ENCODE measurements at places on chromosomes 1 and 21.
A peak's percentile ranks its signal among the peaks of the same experiment; 100 is the strongest.

DNA sequence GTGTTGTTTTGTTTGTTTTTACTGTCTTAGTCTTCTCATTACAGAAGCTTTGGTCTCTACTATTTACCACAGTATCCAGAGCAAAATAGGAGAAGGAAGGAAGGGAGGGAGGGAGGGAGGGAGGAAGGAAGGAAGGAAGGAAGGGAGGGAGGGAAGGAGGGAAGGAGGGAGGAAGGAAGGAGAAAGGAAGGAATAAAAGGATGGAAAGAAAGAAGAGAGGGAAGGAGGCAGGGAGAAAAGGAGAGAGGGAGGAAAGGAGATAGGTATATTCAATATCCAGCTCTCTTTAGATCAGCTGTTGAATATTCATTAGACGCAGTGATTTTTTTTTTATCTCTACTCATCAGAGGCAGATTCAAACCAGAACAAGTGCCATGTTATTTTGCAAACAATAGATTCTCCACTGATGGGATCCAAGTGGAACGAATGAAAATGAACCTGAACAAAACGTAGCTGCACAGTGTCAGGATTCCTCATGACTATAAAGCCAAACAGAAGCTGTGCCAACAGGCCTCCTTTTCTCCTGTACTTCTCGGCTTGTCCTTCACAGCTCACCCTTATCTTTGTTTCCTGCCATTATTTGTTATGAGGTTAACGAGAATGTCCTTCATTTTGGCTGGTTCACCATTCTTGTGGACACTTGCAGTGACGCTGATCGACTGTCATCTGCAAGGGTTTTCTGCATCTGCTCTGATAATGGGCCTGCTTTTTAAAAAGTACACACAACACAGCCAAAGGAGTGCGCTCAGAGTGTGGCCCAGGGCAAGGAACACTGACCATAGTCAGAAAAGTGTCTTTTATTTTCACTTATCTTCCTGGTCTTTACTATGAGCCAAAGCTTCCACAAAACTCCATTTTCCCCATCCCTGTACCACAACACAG, 7.8 kb upstream of the NTPCR start:
- no peak for DNase-seq

DNA sequence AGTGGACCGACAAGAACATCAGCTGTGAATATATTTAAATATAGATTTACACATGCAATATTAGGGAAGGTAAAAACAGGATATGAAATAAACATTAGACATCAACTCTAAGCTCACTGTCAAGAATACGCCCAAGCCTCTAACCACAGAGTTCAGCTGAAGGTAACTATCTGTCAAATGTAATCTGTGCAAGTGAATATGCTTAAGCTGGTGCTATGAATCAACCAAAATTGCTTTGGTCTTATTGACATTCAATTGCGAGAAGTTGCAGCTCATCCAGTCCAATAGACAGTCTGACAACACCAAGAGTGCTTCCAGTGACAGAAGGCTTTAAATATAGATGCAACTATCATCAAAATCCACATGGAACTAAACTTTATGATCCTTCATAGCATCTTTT, 32.3 kb downstream of the USH2A start:
- no peak for DNase-seq

- DNase-seq: no peak
Measured at GRCh38 chr1:239061770-239062169, 324.6 kb upstream of the CHRM3 start.

DNA sequence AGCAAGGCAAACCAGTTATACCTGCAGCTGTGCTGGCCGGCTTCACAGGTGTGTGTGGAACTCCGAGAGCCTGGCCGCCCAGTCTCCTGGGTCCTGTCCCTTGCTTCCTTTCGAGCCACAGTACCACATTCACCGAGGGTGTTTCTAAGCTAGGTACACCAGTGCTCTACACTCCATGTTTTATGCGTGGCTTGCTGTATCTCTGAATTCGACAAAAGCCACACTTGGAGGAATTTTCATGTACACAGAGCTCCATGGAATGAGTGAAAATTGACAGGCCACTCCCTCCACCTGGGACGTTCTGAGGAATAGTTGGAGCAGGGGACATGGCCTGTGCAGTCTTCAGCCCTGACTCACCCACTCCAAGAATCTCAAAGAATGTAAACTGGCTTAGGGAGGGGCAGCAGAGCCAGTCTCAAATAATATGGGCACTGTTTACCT, 14.0 kb downstream of the ETS2 start:
- peak; percentile 78 for DNase-seq

All from fibroblast of skin of scalp (primary cell).